ENCODE measurements at places on chromosomes 13 and 19. TPM values are rescaled to one million over a fixed set of nuclear protein-coding genes. Genes with fewer than 3 reads are reported as not detected.

The NLRP4 gene
- polyA plus RNA-seq, result not detected

The NHLRC3 gene
- 114 TPM for polyA plus RNA-seq

The ZNF665 gene
- polyA plus RNA-seq, result not detected

The CEACAM6 gene
- 45.8 TPM for polyA plus RNA-seq

The TBXA2R gene
- not detected for polyA plus RNA-seq

The ZSCAN4 gene
- polyA plus RNA-seq, result not detected

The TMEM255B gene
- not detected for polyA plus RNA-seq

The ZNF528 gene
- polyA plus RNA-seq, result 6.8 TPM

The LGI4 gene
- polyA plus RNA-seq, result 14.5 TPM

The KIR3DL1 gene
- polyA plus RNA-seq, result not detected

The KCNRG gene
- not detected for polyA plus RNA-seq

The CYP4F8 gene
- polyA plus RNA-seq, result not detected

The ZNF221 gene
- not detected for polyA plus RNA-seq

The ANKLE1 gene
- polyA plus RNA-seq, result 0.71 TPM

The COL5A3 gene
- 6.1 TPM for polyA plus RNA-seq

The KLF12 gene
- 1.0 TPM for polyA plus RNA-seq

The LILRB3 gene
- polyA plus RNA-seq, result 3.6 TPM

The ZNF20 gene
- 2.8 TPM for polyA plus RNA-seq

The DPF1 gene
- 0.39 TPM for polyA plus RNA-seq

The FBXO17 gene
- 2.4 TPM for polyA plus RNA-seq

The CTXN1 gene
- polyA plus RNA-seq, result 0.77 TPM

The GPR12 gene
- polyA plus RNA-seq, result not detected

The GJB6 gene
- 0.12 TPM for polyA plus RNA-seq

The MATK gene
- polyA plus RNA-seq, result 8.9 TPM

The UPF3A gene
- polyA plus RNA-seq, result 74.2 TPM

All from small intestine (tissue), 16 donors.